ENCODE measurements at places on chromosomes 2 and 18. TPM values are rescaled to one million over a fixed set of nuclear protein-coding genes. Genes with fewer than 3 reads are reported as not detected.

GRCh38 chr2:49582946-49583345, 428.6 kb upstream of the FSHR start:
- no peak overlapping the region for H3K4me3 ChIP-seq
- H3K27me3 ChIP-seq, result no peaks in the 10 kb centered on the region
- H3K4me1 ChIP-seq, result no peaks in the 10 kb centered on the region
- no peaks in the 10 kb centered on the region for H3K36me3 ChIP-seq

The DTYMK gene
- total RNA-seq, result 59.8 TPM

The INHBB gene
- total RNA-seq, result not detected

The GREB1L gene
- total RNA-seq, result 5.2 TPM

- DNase-seq, result no peak
- no peaks in the 10 kb centered on the region for H3K27me3 ChIP-seq
- peaks cover 2% of the 10 kb centered on the region for H3K4me1 ChIP-seq
- H3K27ac ChIP-seq, result no peak overlapping the region
- H3K4me3 ChIP-seq, result no peak overlapping the region
Observed at GRCh38 chr18:24995755-24996154, 356.2 kb downstream of the ZNF521 start.

DNA sequence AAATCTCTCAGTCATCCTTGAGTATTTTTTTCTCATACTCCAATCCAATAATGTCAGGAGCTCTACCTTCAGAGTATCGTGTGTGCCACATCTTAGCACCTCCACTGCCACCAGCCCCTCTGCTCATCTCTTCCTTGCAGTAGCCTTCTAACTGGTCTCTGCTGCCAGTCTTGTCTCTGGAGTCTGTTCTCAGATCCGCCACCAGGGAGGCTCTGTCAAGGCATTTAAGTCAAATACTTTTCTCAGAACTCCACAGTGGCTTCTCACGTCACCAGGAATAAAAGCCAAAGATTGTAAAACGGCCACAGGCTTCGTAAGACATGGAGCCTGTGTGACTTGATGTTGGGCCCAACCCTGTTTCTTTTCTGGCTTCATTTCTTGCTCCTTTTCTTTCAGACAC, 7.1 kb downstream of the UNC50 start:
- no peak overlapping the region for H3K4me3 ChIP-seq
- H3K4me1 ChIP-seq, result peaks cover 8% of the 10 kb centered on the region
- peaks cover 72% of the 10 kb centered on the region for H3K36me3 ChIP-seq
- no peak overlapping the region for H3K27ac ChIP-seq
- H3K27me3 ChIP-seq, result no peaks in the 10 kb centered on the region

The CFAP53 gene
- total RNA-seq, result 0.37 TPM

- no peak overlapping the region for H3K4me3 ChIP-seq
- peak; percentile 87 for DNase-seq
- H3K36me3 ChIP-seq, result no peaks in the 10 kb centered on the region
- H3K4me1 ChIP-seq, result no peaks in the 10 kb centered on the region
Observed at GRCh38 chr2:3179208-3179607, 198.4 kb downstream of the EIPR1 start.

DNA sequence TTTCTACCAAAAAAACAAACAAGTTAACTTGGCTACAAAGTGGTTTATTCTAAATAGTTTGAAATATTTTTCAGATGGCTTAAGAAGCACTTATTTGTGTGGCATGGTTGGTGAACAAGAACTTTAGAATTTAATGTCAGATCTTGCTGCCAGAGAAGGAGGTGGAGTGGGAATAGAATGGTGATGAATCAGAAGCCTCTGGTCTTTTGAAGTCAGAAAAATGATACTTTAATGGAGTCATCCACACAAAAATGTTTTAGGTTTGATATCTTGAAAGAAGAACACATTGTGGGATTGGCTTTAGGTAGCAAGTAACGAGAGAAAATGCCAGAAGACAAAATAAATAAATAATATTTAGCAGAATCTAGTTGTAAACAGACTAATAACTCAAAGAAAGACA, 243.1 kb upstream of the FANCL start:
- no peaks in the 10 kb centered on the region for H3K27me3 ChIP-seq
- no peak for DNase-seq
- H3K27ac ChIP-seq, result no peak overlapping the region
- H3K4me3 ChIP-seq, result no peak overlapping the region
- no peaks in the 10 kb centered on the region for H3K4me1 ChIP-seq

The PLEKHM3 gene
- 15.3 TPM for total RNA-seq

The POTEI gene
- total RNA-seq, result 0.33 TPM

DNA sequence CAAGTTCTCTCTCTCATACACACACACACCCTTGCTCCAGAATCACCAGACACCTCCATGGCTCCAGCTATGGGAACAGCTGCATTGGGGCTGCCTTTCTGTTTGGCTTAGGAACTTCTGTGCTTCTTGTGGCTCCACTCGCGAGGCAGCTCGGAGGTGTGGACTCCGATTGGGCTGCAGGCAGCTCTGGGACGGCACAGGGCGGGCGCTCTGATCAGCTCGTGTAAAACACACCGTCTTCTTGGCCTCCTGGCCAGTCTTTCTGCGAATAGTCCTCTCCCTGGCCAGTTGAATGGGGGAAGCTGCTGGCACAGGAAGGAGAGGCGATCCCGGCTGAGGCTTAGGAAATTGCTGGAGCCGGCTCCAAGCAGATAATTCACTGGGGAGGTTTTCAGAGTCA, 22.4 kb downstream of the FOSL2 start:
- H3K4me3 ChIP-seq, result no peak overlapping the region
- no peak for DNase-seq
- H3K4me1 ChIP-seq, result no peaks in the 10 kb centered on the region
- H3K27me3 ChIP-seq, result no peaks in the 10 kb centered on the region
- H3K36me3 ChIP-seq, result peaks cover 24% of the 10 kb centered on the region
- no peak overlapping the region for H3K27ac ChIP-seq

- no peaks in the 10 kb centered on the region for H3K4me1 ChIP-seq
- no peak overlapping the region for H3K27ac ChIP-seq
- no peak overlapping the region for H3K4me3 ChIP-seq
- DNase-seq, result no peak
- no peaks in the 10 kb centered on the region for H3K27me3 ChIP-seq
Observed at GRCh38 chr2:10559101-10559500, 111.0 kb upstream of the ODC1 start.

- H3K27ac ChIP-seq, result peak overlapping the region; percentile 91
- H3K4me3 ChIP-seq, result peak overlapping the region; percentile 78
- peaks cover 8% of the 10 kb centered on the region for H3K27me3 ChIP-seq
- H3K4me1 ChIP-seq, result no peaks in the 10 kb centered on the region
- H3K36me3 ChIP-seq, result no peaks in the 10 kb centered on the region
- DNase-seq, result peak; percentile 84
Observed at GRCh38 chr2:64865073-64865830, 123.9 kb upstream of the SLC1A4 start.

GRCh38 chr2:241844066-241844728, 14.5 kb downstream of the PDCD1 start:
- H3K27me3 ChIP-seq, result peaks cover 14% of the 10 kb centered on the region
- peak; percentile 81 for DNase-seq
- no peaks in the 10 kb centered on the region for H3K4me1 ChIP-seq
- H3K4me3 ChIP-seq, result peak overlapping the region; percentile 60
- no peaks in the 10 kb centered on the region for H3K36me3 ChIP-seq

The SPATA3 gene
- not detected for total RNA-seq

The SNTG2 gene
- total RNA-seq, result 11.6 TPM

GRCh38 chr18:44466997-44467396, 213.7 kb upstream of the SETBP1 start:
- no peak overlapping the region for H3K4me3 ChIP-seq
- H3K4me1 ChIP-seq, result no peaks in the 10 kb centered on the region
- no peaks in the 10 kb centered on the region for H3K36me3 ChIP-seq
- H3K27ac ChIP-seq, result no peak overlapping the region
- H3K27me3 ChIP-seq, result no peaks in the 10 kb centered on the region
- DNase-seq, result no peak

DNA sequence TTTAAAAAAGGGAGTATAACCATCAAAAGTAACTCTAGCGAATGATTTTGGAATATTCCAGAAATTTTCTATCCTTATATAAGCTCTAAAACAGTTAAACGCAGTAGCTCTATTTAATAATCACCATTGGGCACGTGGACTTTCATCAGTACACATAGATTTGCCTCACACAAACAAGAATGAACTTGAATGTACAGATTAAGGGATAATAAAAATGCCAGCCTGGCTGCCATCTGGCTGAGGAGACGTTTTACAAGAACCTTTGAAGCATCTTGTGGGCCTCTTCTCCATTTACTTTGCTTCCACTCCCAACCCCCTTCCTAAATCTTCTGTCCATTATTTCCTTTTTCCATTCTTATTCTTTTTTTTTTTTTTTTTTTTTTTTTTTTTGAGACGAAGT, 47.2 kb downstream of the AGAP1 start:
- H3K27me3 ChIP-seq, result no peaks in the 10 kb centered on the region
- no peaks in the 10 kb centered on the region for H3K4me1 ChIP-seq

DNA sequence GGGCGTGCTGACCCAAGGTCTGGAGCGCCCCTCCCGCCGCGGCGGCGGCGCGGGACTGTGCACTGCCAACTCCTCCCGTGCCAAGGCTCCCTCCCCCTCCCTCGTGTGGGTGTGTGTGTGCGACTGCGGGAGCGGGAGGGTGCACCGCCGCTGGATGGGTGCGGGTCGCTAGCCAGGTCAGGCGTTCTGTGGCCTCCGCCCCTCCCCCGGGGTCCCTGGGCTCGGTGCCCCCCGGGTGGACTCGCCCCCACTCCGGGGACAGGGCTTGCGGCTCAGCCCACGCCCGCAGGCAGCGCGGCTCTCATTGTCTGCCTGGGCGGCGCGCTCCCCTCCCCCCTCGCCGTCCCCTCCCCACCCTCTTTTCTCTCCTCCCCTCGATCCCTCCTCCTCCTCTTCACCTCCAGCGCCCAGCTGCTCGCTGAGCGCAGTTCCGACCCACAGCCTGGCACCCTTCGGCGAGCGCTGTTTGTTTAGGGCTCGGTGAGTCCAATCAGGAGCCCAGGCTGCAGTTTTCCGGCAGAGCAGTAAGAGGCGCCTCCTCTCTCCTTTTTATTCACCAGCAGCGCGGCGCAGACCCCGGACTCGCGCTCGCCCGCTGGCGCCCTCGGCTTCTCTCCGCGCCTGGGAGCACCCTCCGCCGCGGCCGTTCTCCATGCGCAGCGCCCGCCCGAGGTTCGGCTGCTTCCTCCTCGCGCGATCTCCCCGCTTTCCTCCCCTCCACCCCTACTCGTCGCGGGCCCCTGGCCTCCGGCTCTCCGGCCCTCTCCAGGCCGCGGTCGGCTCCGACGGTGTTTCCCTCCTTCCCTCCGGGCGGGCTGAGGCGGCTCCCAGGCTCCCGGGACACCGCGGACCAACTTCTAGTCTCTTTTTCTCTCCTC, at the start of gene GATA6:
TSS of gene GATA6 (plus strand) at position 579 of the 878 bp plus-strand sequence. CDS start 1,556 bp downstream, outside the sequence.
- H3K27me3 ChIP-seq, result peaks cover 42% of the 10 kb centered on the region
- H3K4me3 ChIP-seq, result peak within 1 kb of the TSS; percentile 100
- DNase-seq, result peak; percentile 97
- H3K4me1 ChIP-seq, result no peaks in the 10 kb centered on the region
- no peak within 1 kb of the TSS for H3K27ac ChIP-seq

The MERTK gene
- total RNA-seq, result 36.6 TPM

GRCh38 chr2:98729652-98730051, 1.3 kb downstream of the MGAT4A start:
- H3K4me3 ChIP-seq, result peak overlapping the region; percentile 85
- H3K27me3 ChIP-seq, result peaks cover 59% of the 10 kb centered on the region
- no peaks in the 10 kb centered on the region for H3K4me1 ChIP-seq
- H3K27ac ChIP-seq, result no peak overlapping the region
- no peaks in the 10 kb centered on the region for H3K36me3 ChIP-seq

GRCh38 chr2:169129703-169130243, 60.4 kb downstream of the DHRS9 start:
- no peaks in the 10 kb centered on the region for H3K4me1 ChIP-seq
- DNase-seq, result no peak
- no peak overlapping the region for H3K27ac ChIP-seq
- H3K4me3 ChIP-seq, result no peak overlapping the region

- H3K4me3 ChIP-seq, result no peak overlapping the region
Observed at GRCh38 chr2:96631804-96632435, 6.2 kb downstream of the KANSL3 start.

The AUP1 gene
- total RNA-seq, result 76.3 TPM

- H3K27ac ChIP-seq, result no peak overlapping the region
- H3K4me1 ChIP-seq, result no peaks in the 10 kb centered on the region
- H3K27me3 ChIP-seq, result no peaks in the 10 kb centered on the region
- no peak overlapping the region for H3K4me3 ChIP-seq
- no peak for DNase-seq
Observed at GRCh38 chr2:224442071-224442967, 40.4 kb upstream of the FAM124B start.

GRCh38 chr18:62030091-62030985, 137.5 kb upstream of the RNF152 start:
- no peak for DNase-seq
- H3K27ac ChIP-seq, result no peak overlapping the region
- no peaks in the 10 kb centered on the region for H3K27me3 ChIP-seq
- H3K4me3 ChIP-seq, result no peak overlapping the region
- no peaks in the 10 kb centered on the region for H3K36me3 ChIP-seq

The CENPA gene
- total RNA-seq, result 21.5 TPM

DNA sequence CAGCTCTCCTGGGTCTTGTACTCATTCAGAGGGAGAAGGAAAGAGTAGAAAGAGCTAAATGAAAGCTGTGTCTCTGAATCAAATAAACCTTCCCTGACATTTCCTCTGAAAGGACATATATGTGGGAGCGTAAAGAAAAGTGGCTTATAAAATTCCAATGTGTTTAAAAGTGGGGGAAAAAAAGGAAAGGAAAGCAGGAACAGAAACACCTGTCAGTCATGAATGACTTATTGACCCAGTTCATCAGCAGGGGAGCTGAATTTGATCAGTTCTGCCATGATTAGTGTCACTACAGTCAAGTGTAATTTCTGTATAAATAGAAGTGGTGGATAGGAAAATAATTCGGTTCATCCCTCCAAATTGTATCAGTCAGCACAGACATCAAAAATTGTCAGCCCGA, 382.5 kb downstream of the ERBB4 start:
- no peaks in the 10 kb centered on the region for H3K27me3 ChIP-seq
- H3K4me1 ChIP-seq, result no peaks in the 10 kb centered on the region
- DNase-seq, result no peak
- H3K36me3 ChIP-seq, result no peaks in the 10 kb centered on the region
- no peak overlapping the region for H3K27ac ChIP-seq

DNA sequence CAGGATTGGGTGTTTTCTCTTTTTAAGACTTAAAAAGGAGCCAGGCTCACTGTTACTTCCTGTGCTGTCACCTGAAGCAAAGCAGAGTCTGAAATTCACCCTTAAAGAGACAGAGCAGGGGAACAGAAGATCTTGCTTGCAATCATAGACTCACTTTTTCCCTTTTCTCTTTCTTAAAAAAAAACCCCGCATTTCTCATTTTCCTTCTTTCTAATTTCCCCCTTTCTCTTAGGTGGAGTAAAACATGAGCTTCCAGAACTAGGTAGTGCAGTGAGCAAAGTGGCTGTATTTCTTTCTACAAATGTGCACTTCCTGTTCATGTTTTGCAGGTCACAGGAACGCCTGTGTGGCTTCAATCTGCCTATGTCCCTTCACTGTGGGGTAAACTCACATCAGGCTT, 381.2 kb downstream of the LPIN1 start:
- H3K27ac ChIP-seq, result no peak overlapping the region
- DNase-seq, result no peak
- H3K4me1 ChIP-seq, result no peaks in the 10 kb centered on the region

Measured in endodermal cell (in vitro differentiated cells).